Spinal cord (tissue), 10 donors: ENCODE measurements at places on chromosomes 16 and 17. TPM values are rescaled to one million over a fixed set of nuclear protein-coding genes. Genes with fewer than 3 reads are reported as not detected.

DNA sequence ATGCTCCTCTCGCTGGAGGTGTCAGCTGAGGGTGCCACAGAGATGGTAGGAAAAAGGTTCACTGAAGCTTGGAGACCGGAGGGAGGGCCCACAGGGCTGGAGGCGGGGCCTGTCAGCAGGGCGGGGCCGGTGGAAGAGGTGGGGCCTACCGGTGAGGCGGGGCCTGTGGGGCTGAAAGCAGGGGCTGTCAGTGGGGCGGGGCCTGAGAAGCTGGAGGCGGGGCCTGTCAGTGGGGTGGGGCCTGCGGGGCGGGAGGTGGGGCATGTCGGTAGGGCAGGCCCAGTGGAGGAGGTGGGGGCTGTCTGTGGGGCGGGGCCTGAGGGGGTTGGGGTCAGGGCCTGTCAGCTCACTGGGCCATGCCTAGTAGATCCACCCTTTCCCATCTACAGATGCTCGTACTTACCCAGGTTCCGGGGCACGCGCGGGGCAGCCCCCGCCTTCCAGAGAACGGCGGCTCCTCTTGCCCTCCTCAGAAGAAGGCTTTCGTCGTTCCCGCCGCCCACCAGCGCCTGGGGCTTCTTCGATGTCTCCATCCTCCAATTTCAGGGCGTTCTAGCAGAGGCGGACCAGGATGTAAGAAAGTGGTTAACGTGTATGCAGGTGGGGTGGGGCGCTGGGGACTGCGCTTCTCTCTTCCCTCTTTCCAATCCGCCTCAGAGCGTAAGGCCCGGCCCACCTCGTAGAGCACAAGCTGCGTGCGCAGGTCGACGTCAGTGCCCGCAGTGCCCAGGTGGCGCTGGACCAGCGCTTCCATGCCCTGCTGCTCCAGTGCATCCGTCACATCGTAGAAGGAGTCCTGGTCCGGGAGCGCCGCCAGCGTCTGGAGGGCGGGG lies 9.8 kb downstream of the TMEM208 start:
- DNase-seq: no peak

GRCh38 chr16:15772579-15773293 lies 84.1 kb downstream of the MYH11 start:
- peak; percentile 10 for DNase-seq

DNA sequence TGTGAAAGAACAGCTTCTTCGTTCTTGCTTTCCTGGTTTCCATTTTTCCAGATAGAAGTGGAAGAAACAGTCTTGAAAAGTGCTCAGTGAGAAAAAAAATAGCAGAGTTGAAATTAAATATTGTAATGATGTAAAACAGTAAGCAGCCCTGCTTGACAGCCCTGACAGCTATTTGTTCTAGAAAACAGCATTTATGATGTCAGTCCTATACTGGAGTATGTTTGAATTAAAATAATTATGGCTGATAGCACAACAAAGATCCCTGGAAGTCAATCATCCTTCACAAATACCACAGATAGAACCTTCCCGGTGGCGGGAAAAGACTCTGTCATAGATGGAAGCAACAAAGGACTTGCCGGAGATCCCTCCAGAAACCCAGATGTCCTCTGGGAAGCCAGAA lies 298.0 kb upstream of the TNRC6C start:
- no peak for DNase-seq

DNA sequence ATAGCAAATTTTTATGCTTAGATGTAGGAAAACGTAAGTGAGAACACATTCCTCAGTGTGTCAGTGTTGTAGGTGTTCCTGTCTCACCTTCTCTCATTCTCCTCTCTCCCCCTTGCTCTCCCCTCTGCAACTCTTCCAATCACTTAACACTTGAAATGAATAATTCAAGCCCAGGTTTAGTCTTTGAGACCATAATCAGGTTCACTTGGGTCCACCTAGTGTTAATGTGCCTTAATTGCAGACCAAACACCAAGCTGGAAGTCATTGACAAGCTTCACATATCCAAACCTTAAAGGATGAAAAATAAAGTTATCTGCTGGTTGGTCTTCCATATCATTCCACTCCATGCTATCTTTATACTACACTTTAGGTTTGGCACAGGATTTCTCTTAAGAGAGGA lies 37.0 kb downstream of the STXBP4 start:
- no peak for DNase-seq

DNA sequence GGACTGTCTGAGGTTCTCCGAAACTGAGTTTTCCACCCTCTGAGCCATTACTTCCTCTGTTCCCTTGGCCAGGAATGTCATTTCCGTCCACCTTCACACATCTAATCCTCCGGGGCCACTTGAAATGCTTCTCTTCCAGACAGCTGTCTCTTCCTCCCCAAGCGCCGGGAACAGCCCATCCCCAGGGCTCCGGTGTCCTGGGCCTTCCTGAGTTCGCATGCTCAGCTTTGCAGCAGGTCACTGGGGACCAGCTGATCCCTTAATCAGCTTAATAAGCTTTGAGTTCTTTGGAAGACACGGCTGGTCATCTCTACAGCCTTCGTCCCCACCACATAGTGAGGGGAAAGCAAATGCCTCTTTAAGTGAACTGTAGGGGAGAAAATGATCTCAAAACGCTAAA lies 123.4 kb downstream of the DYNLRB2 start:
- DNase-seq: no peak

GRCh38 chr16:55376567-55377167 lies 52.7 kb downstream of the IRX6 start:
- no peak for DNase-seq

- DNase-seq: no peak
These were observed 486.6 kb upstream of the CDH11 start for GRCh38 chr16:65608455-65608854.

GRCh38 chr16:28042811-28043210 lies 20.7 kb downstream of the GSG1L start:
- DNase-seq: no peak

Gene KRTAP3-2
- polyA plus RNA-seq: not detected

Gene CNGB1
- 5.3 TPM for polyA plus RNA-seq

Gene DHX58
- polyA plus RNA-seq: 10.0 TPM

Gene ZG16
- not detected for polyA plus RNA-seq
